ENCODE measurements at places on chromosomes 1 and 21. TPM values are rescaled to one million over a fixed set of nuclear protein-coding genes. Genes with fewer than 3 reads are reported as not detected.
A peak's percentile ranks its signal among the peaks of the same experiment; 100 is the strongest.

DNA sequence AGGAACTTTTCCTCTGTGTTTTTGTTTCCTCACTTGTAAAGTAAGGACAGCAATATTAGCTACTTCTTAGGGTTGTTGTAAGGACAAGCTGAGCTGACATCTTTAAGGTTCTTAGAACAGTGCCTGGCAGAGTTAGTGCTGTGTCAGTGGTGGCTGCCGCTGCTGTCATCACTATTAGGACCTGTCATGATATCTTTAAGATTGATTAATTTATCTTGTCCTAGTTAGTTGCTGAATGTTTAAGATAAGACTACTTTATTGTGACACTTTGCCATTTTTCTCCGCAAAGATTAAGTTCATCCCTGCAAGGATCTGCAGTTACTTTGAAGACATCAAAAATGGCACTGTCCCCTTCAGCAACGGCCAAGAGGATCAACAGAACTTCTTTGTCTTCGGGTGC, 40.1 kb upstream of the GPR88 start:
- H3K36me3 ChIP-seq = peaks cover 14% of the 10 kb centered on the region
- no peak for DNase-seq
- H3K4me1 ChIP-seq = no peaks in the 10 kb centered on the region
- no peak overlapping the region for H3K4me3 ChIP-seq
- H3K27ac ChIP-seq = no peak overlapping the region

DNA sequence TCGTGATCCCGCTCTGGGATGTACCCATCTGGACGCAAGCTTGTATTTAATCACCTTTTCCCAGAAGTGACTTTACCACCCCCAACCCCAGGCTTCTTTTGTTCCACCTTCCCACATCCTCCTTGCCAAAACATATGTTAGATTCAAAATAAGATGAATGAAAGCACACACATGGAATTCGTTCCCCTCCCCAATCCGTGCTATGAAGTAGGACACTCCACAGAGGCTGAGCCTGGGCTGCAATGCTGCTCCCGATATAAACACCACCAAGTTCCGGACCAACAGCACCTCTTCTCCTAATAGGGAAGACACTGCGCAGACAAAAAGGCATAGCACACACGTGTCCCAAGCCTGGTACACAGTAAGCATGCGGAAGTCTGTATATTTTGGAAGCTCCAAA, 86.1 kb downstream of the CLSTN1 start:
- H3K4me3 ChIP-seq = no peak overlapping the region
- peaks cover 41% of the 10 kb centered on the region for H3K36me3 ChIP-seq
- H3K27ac ChIP-seq = peak overlapping the region; percentile 19

- H3K36me3 ChIP-seq = no peaks in the 10 kb centered on the region
- H3K4me1 ChIP-seq = no peaks in the 10 kb centered on the region
- no peak overlapping the region for H3K27ac ChIP-seq
- DNase-seq = no peak
Measured at GRCh38 chr21:45135122-45135521, 60.7 kb downstream of the ADARB1 start.

- no peak overlapping the region for H3K27ac ChIP-seq
- peaks cover 17% of the 10 kb centered on the region for H3K4me1 ChIP-seq
- peak; percentile 62 for DNase-seq
- no peak overlapping the region for H3K4me3 ChIP-seq
- H3K27me3 ChIP-seq = no peaks in the 10 kb centered on the region
- no peaks in the 10 kb centered on the region for H3K36me3 ChIP-seq
Measured at GRCh38 chr1:168319691-168320090, 39.0 kb downstream of the TBX19 start.

GRCh38 chr1:226438007-226438406, 30.1 kb upstream of the PARP1 start:
- H3K36me3 ChIP-seq = no peaks in the 10 kb centered on the region
- H3K4me3 ChIP-seq = no peak overlapping the region
- H3K27ac ChIP-seq = no peak overlapping the region
- H3K4me1 ChIP-seq = peaks cover 9% of the 10 kb centered on the region

DNA sequence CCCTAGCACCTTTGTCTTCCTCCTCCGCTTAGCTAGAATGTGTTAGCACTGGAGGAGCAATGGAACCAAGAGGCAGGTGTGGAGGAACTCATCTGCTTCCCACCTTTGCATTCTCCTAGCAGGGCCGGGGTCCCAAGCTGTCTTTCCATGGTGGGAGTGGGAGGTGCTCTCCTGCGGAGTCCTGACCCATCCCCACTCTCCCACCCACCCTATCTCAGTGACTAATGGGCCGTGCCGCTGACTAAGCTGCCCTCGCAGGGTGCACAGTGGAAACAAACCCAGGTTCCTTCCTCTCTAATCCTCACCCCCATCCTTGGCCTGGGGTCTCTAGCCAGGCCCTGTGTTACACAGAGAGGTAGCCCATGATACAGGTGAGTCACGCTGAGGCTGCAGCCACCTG, 177.5 kb downstream of the HIVEP3 start:
- no peaks in the 10 kb centered on the region for H3K27me3 ChIP-seq
- H3K36me3 ChIP-seq = no peaks in the 10 kb centered on the region
- H3K4me3 ChIP-seq = no peak overlapping the region
- no peak overlapping the region for H3K27ac ChIP-seq

- DNase-seq = no peak
- H3K36me3 ChIP-seq = no peaks in the 10 kb centered on the region
- peak overlapping the region; percentile 96 for H3K4me3 ChIP-seq
- H3K27ac ChIP-seq = peak overlapping the region; percentile 100
Measured at GRCh38 chr1:40039245-40039756, 1.2 kb upstream of the CAP1 start.

DNA sequence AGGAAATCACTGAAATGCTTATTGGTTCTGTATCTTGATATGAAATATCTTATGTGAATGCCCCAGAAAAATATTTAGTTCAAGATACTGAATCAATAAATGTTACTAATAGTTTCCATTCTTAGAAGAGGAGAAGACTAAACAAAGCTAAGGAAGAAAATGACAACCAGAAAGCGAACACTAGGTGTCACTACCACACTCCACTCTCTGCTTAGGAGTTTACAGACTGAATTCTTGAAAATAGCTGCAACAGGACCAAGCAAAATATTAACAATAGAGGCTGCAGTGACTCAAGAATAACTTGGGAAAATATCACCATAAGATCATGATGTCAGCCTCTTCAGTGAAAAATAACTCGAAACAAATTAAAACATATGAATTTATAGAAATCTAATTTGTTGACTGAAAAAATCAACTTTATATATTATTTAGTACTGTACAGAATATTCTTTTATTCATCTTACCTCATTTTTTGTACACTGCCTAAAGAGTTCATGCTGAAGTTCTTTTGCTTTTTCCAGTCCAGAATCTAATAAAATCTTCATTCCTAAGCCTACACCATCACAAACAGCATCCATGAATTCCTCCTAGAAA, 61.6 kb downstream of the KIF14 start:
- no peak overlapping the region for H3K4me3 ChIP-seq
- peak; percentile 59 for DNase-seq
- H3K27ac ChIP-seq = no peak overlapping the region
- H3K27me3 ChIP-seq = no peaks in the 10 kb centered on the region
- H3K36me3 ChIP-seq = peaks cover 8% of the 10 kb centered on the region

- H3K4me3 ChIP-seq = no peak overlapping the region
- no peak for DNase-seq
- no peaks in the 10 kb centered on the region for H3K4me1 ChIP-seq
- H3K27me3 ChIP-seq = no peaks in the 10 kb centered on the region
- H3K27ac ChIP-seq = no peak overlapping the region
- H3K36me3 ChIP-seq = no peaks in the 10 kb centered on the region
Measured at GRCh38 chr1:27876341-27877114, 4.2 kb downstream of the THEMIS2 start.

DNA sequence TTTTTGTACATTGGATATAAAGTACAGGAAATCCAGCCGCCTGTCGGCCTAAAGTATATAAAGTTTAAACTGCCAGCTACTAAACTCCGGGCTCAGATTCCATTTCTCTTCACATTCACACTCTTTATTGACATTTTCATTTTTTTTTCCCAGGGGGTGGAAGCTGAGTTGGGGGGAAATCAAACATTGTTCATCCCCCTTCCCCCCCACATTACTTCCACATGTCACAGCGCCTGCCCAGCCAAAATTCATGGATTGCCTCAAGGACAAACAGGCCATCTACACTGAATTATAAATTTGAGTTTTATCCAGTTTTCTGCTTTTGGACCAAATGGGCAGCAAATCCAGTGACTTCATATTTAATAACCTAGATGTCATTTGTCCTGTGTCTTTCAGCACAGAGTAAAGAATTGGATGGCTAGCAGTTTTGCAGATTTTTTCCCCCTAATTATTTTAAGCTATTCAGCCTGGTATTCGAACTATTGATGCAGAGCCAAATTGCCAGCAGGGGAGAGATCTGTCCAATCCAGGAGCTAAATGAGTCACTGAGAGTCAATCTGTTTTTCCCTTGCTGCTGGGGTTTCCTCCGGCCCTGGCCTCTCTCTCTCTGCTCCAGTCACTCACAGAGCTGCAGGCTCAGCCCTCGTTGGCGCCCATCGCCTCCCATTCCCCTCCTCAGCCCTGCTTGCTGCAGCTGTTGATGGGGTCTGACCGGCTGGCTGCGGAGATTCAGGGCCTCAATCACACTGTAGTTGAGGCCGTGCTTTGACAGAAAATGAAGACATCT, 98.0 kb downstream of the LMO4 start:
- H3K36me3 ChIP-seq = no peaks in the 10 kb centered on the region
- no peaks in the 10 kb centered on the region for H3K27me3 ChIP-seq
- H3K4me3 ChIP-seq = no peak overlapping the region
- no peak overlapping the region for H3K27ac ChIP-seq
- H3K4me1 ChIP-seq = peaks cover 26% of the 10 kb centered on the region

DNA sequence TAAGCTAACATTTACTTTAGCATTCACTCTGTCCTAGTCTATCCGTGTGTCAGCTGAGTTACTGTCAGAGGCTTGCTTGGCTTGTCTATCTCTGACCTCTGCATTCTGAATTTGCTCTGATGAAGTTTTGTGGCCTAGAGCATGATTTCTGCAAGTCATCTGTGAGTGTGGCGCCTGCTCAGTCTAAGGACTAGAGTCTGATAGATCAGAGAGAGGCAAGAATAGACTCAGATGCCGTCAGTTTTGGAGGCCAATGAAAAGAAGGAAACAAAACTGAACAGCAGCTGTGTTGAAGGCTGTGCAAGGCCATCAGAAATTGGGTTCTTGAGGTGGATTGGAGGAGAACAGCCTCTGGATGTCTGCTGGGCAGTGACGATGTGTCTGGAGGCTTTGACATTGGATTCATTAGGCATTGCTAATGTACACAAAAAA, 573.1 kb downstream of the USP25 start:
- no peak overlapping the region for H3K4me3 ChIP-seq
- H3K27ac ChIP-seq = no peak overlapping the region
- H3K27me3 ChIP-seq = no peaks in the 10 kb centered on the region
- H3K4me1 ChIP-seq = no peaks in the 10 kb centered on the region
- DNase-seq = no peak
- no peaks in the 10 kb centered on the region for H3K36me3 ChIP-seq

GRCh38 chr1:218259800-218260199, 25.3 kb upstream of the RRP15 start:
- no peaks in the 10 kb centered on the region for H3K36me3 ChIP-seq
- no peaks in the 10 kb centered on the region for H3K27me3 ChIP-seq
- H3K27ac ChIP-seq = no peak overlapping the region
- DNase-seq = peak; percentile 75

DNA sequence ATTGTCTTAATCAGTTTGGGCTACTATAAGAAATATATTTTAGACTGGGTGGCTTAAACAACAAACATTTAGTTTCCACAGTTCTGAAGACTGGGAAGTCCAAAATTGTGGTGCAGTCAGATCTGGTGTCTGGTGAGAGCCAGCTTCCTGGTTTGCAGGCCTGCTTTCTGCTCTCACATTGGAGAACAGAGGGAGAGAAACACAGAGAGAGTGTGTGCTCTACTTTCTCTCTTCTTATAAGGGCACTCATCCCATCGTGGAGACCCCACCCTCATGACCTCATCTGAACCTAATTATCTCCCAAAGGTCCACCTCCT, 4.1 kb downstream of the LEPR start:
- peaks cover 22% of the 10 kb centered on the region for H3K4me1 ChIP-seq
- no peak for DNase-seq
- H3K27ac ChIP-seq = no peak overlapping the region
- H3K4me3 ChIP-seq = no peak overlapping the region
- no peaks in the 10 kb centered on the region for H3K36me3 ChIP-seq

DNA sequence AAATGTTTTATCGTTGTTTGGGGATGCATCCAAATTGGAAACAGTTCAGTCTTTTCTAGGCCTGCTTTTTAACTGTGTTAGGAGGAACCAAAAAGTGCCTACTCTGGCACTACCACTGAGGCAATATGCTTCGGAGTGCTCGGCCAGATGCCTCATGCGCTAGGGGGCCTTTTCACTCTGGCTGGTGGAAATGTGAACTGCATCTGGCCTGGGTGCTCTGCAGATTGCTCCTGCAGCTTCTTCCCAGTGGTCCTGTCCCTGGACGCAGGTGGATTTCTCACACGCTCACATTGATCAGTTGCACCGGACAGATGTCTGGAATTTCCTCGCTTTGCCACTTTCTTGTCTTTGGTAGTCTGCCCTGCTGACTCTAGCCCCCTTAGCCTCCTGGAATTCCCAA, 330.2 kb upstream of the FMN2 start:
- DNase-seq = peak; percentile 38
- no peak overlapping the region for H3K27ac ChIP-seq
- H3K4me1 ChIP-seq = no peaks in the 10 kb centered on the region
- H3K4me3 ChIP-seq = no peak overlapping the region

DNA sequence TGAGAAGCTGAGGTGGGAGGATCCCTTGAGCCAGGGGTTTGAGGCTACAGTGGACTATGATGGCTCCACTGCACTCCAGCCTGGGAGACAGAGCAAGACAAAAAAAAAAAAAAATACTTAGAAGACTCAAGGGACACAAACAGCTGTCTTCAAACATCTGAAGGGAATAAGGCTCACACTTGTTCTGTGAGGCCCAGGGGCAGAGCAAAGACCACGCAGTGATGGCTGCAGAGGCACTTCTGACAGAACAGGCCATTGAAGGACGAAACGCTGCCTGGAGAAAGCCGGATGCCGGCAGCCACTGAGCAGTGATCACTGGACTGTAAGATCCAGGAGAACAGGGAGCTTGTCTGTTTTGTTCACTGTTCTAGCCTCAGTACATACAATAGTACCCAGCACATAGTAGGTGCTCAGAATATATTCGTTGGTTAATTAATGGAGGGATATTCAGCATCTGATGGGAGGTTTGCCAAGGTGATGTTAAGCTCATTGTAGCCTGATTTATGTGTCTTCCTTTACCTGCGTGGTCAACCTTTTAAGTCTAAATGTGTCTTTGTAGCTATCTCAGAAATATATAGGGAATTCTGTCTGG, 12.1 kb upstream of the NDC1 start:
- no peak for DNase-seq
- no peaks in the 10 kb centered on the region for H3K36me3 ChIP-seq
- no peaks in the 10 kb centered on the region for H3K4me1 ChIP-seq
- H3K4me3 ChIP-seq = no peak overlapping the region
- H3K27me3 ChIP-seq = no peaks in the 10 kb centered on the region

The IFNLR1 gene
- 6.2 TPM for polyA plus RNA-seq

The ADGRB2 gene
- polyA plus RNA-seq = 8.0 TPM

The FGR gene
- 0.42 TPM for polyA plus RNA-seq

The CFHR5 gene
- polyA plus RNA-seq = not detected

The COA7 gene
- polyA plus RNA-seq = 19.7 TPM

The DCST2 gene
- 0.28 TPM for polyA plus RNA-seq
